ENCODE measurements at places on chromosomes 5 and 9. TPM values are rescaled to one million over a fixed set of nuclear protein-coding genes. Genes with fewer than 3 reads are reported as not detected.

- no peak for DNase-seq
Measured at GRCh38 chr5:6494939-6495338, 46.3 kb downstream of the UBE2QL1 start.

DNA sequence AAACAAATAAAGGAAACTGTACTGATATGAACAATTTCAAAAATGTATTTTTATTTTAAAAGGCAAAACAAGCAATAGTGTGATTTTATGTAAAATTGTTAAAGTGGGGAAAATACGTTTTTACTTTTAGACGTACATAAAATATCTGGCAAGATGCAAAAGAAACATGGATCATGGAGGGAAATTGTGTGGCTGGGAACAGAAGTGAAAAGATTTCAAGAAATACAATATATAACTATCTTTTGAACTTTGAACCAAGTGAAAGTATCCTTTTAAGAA lies 1.5 kb upstream of the ZNF367 start:
- DNase-seq: no peak

- no peak for DNase-seq
Measured at GRCh38 chr5:5592541-5592940, 170.1 kb downstream of the ICE1 start.

CYLC2 gene
- polyA plus RNA-seq: not detected
